ENCODE measurements at places on chromosomes 2 and 18. TPM values are rescaled to one million over a fixed set of nuclear protein-coding genes. Genes with fewer than 3 reads are reported as not detected.

The MTHFD2 gene
- polyA plus RNA-seq: 26.9 TPM

The CNDP1 gene
- 1.2 TPM for polyA plus RNA-seq

DNA sequence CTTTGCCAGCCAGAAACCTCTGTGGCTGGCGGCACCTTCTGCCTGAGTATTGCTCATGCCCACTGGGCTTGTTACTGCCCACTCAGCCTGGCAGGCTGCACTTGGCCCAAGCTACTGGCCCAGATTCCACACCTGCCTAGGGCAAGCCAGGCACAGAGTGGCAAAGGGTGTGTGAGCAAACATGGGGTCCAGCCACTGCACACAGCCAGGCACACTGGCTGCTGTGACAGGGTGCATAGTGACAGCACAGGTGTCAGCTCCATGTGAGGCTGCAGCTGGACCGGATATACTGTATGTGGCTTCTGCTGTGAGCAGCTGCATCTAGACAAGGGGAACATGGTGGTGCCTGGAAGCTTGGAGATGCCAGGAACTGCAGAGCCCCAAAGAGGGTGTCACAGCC is 113.9 kb downstream of the COPS8 start:
- no peak for DNase-seq

The KIF5C gene
- 4.9 TPM for polyA plus RNA-seq

DNA sequence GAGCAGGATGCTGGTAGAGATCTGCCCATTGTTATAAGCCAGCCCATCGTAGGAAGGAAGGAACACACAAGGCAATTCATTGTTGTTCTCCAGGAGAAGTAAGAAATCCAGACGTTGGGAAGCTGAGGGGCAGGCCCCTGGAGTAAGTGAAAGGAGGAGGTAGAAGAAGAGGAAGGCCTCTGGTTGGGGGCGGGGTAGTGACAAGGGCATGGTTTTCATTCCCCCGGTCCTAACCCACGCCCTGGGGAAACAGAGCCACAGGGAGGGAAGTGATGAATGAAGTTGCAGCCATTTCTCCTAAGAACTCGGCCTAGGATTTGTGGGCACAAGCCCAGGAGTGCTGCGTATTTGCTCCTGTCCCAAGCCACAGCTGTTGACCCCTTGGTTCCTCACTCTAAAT is 18.0 kb downstream of the LBH start:
- no peak for DNase-seq

The TWIST2 gene
- polyA plus RNA-seq: 3.1 TPM
